Sigmoid colon (tissue), 7 donors: ENCODE measurements at places on chromosomes 4 and X. TPM values are rescaled to one million over a fixed set of nuclear protein-coding genes. Genes with fewer than 3 reads are reported as not detected.

DNA sequence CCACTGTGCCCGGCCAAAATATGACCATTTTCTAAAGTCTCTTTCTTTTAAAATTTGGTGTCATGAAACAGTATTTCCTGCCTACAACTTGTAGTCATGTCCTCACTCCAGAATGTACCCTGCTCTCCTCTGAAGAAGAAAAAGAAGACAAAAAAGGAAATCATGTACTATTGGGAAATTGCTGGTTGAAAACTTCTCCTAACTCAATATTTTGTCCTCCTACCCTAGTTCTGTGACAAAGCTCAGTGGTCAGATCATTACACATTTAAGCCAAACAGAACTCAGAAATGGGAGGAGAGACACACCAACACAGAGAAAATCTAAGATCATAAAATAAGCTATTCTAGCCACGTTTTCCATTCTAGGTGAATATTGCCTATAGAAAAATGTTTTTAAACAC lies 127.7 kb downstream of the IRF2 start:
- peak overlapping the region; percentile 73 for H3K27ac ChIP-seq
- H3K4me3 ChIP-seq, result no peak overlapping the region
- H3K4me1 ChIP-seq, result peaks cover 15% of the 10 kb centered on the region
- H3K36me3 ChIP-seq, result no peaks in the 10 kb centered on the region

CXorf49B gene
- not detected for total RNA-seq

GRCh38 chrX:153769865-153770600 lies 6.0 kb downstream of the PLXNB3 start:
- H3K4me1 ChIP-seq, result peaks cover 10% of the 10 kb centered on the region
- DNase-seq, result peak; percentile 63
- H3K4me3 ChIP-seq, result no peak overlapping the region

RIPPLY1 gene
- total RNA-seq, result not detected

DNA sequence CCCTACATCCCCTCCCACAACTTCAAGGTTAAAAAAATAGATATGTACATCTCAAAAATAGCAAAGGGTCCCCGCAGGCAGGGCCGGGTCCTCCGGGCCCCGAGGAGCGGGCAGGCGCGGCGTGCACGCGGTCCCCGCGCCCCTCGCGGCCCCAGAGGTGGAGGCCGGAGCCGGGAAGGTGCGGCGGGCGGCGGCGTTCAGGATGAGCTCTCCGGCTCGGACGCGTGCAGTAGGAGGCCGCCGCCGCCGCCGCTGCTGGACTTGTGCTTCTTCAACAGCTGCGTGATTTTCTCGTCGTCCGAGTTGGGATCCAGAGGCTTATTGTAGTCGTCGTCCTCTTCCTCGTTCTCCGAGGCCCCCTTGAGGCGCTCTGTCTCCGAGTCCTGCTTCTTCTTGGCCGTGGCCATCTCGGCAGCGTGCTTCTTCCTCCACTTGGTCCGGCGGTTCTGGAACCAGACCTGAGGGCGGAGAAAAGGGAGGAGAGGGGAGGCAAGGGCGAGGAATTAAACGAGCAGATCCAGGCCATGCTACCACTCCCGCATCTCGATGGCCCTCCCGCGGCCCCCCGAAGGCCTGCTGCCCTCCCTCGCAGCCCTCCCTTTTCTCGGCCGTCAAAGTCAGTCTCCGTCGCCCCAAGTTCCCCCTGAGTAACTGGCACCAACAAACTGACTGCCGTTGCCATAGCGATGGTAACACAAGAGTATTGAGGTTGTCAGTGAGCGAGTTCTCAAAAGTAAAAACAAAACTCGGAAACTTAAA lies 5.8 kb downstream of the NKX6-1 start:
- peaks cover 100% of the 10 kb centered on the region for H3K27me3 ChIP-seq
- DNase-seq, result no peak
- no peak overlapping the region for H3K27ac ChIP-seq

- no peak overlapping the region for H3K27ac ChIP-seq
- H3K36me3 ChIP-seq, result no peaks in the 10 kb centered on the region
- no peaks in the 10 kb centered on the region for H3K27me3 ChIP-seq
Measured at GRCh38 chrX:143304025-143304424, 213.2 kb downstream of the SPANXN3 start.

USP17L27 gene
- total RNA-seq, result not detected

NHSL2 gene
- total RNA-seq, result 10.3 TPM

DNA sequence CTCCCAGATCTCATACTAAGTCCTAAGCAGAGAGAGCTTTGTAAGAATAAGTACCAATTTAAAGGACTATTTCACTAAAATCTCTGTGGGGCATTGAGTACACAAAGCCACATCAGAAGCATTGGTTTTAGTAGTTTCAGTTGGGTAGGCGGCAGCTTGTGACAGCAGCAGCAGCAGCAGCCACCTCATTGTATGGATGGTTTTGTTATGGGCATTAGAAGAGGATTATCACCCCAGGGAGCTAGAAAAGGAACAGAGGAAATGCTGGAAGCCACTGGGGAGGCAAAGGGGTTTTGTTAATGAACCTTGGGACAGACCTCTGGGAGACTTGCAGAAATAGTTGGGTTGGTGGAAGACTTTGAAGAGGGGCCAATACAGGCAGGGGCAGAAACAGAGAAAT lies 93.9 kb upstream of the FRMPD3 start:
- no peaks in the 10 kb centered on the region for H3K4me1 ChIP-seq
- DNase-seq, result no peak
- no peaks in the 10 kb centered on the region for H3K36me3 ChIP-seq
- no peaks in the 10 kb centered on the region for H3K27me3 ChIP-seq
- H3K27ac ChIP-seq, result no peak overlapping the region

BEND2 gene
- not detected for total RNA-seq

GRCh38 chrX:112832481-112833095 lies 8.0 kb downstream of the AMOT start:
- no peak for DNase-seq
- no peaks in the 10 kb centered on the region for H3K36me3 ChIP-seq
- H3K27me3 ChIP-seq, result no peaks in the 10 kb centered on the region
- no peak overlapping the region for H3K4me3 ChIP-seq
- no peaks in the 10 kb centered on the region for H3K4me1 ChIP-seq
- H3K27ac ChIP-seq, result no peak overlapping the region

DNA sequence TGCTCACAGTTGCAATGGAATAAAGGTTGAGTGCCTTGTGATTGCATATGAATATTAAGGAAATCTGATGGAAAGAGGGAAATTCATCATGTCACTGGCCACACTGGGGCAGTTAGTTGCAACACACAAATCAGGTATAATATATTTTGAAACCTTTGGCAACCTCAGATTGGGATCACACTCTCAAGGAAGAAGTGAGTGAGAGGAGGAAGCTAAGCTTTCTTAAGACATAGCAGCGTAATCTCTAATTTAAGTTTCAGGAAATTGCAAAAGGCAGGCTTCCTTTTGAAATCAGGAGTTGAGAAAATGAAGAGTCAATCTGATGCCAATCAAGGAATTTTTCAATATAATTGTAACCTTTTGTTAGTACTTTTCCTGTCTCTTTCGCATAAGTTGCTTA lies 12.3 kb upstream of the CLTRN start:
- no peak for DNase-seq
- H3K27ac ChIP-seq, result no peak overlapping the region
- peaks cover 29% of the 10 kb centered on the region for H3K4me1 ChIP-seq
- H3K4me3 ChIP-seq, result peak overlapping the region; percentile 65

GRCh38 chrX:68666580-68666979 lies 19.1 kb downstream of the STARD8 start:
- H3K27ac ChIP-seq, result no peak overlapping the region
- H3K27me3 ChIP-seq, result no peaks in the 10 kb centered on the region
- H3K36me3 ChIP-seq, result no peaks in the 10 kb centered on the region
- H3K4me3 ChIP-seq, result no peak overlapping the region
- no peaks in the 10 kb centered on the region for H3K4me1 ChIP-seq

DNA sequence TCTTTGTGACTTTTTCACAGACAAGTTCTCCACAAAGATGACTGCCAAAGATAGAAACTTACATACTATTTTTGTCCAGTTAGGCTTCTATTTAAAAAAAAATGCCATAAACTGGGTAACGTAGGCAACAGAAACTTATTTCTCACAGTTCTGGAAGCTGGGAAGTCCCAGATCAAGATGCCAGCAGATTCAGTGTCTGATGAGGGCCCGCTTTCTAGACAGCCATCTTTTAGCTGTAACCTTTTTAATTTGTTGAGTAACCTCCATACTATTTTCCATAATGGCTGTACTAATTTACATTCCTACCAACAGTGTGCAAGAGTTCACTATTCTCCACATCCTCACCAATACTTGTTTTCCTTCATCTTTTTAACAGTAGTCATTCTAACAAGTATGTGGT lies 55.5 kb downstream of the ARHGEF38 start:
- no peak for DNase-seq
- no peaks in the 10 kb centered on the region for H3K27me3 ChIP-seq
- H3K36me3 ChIP-seq, result no peaks in the 10 kb centered on the region
- no peak overlapping the region for H3K4me3 ChIP-seq
- no peak overlapping the region for H3K27ac ChIP-seq
- no peaks in the 10 kb centered on the region for H3K4me1 ChIP-seq

DNA sequence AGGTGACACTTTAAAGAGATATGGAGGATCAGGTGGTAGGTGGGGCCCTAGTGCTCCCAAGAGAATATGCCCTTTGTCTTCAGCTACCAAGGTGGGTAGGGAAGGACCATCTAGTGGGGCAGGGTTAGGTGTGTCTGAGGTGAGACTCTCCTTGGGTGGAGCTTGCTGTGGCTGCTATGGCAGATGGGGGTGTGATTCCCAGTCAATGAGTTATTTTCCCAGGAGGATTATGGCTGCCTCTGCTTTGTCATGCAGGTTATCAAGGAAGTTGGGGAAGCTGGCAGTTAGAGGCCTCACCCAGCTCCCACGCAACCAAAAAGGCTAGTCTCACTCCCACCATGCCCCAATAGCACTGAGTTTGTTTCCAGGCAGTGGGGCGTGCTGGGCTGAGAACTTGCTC lies 18.0 kb upstream of the SPIN2A start:
- no peak overlapping the region for H3K4me3 ChIP-seq
- no peaks in the 10 kb centered on the region for H3K27me3 ChIP-seq
- no peak for DNase-seq
- no peak overlapping the region for H3K27ac ChIP-seq
- H3K4me1 ChIP-seq, result no peaks in the 10 kb centered on the region

CD40LG gene
- total RNA-seq, result 0.27 TPM

GRCh38 chrX:80663331-80663730 lies 146.3 kb downstream of the BRWD3 start:
- no peaks in the 10 kb centered on the region for H3K27me3 ChIP-seq
- no peaks in the 10 kb centered on the region for H3K36me3 ChIP-seq
- H3K4me1 ChIP-seq, result no peaks in the 10 kb centered on the region
- no peak overlapping the region for H3K27ac ChIP-seq
- H3K4me3 ChIP-seq, result no peak overlapping the region

SSX4 gene
- not detected for total RNA-seq

CXCL11 gene
- total RNA-seq, result not detected

DNA sequence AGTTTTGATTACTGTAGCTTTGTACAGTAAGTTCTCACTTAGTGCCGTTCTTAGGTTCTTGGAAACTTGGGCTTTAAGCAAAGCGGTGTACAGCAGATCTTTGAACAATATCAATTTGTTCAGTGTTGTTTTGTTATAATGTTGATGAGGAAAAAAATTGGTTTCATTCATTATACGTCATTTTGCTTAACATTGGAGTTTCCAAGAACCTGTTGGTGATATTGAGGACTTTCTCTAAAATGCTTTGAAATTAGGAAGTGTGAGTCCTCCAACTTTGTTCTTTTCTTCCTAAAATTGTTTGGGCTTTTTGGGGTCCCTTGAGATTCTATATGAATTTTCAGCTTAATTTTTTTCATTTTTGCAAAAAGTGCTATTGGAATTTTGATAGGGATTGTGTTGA lies 49.1 kb downstream of the STAG2 start:
- no peak for DNase-seq
- no peak overlapping the region for H3K27ac ChIP-seq
- H3K4me3 ChIP-seq, result no peak overlapping the region

DNA sequence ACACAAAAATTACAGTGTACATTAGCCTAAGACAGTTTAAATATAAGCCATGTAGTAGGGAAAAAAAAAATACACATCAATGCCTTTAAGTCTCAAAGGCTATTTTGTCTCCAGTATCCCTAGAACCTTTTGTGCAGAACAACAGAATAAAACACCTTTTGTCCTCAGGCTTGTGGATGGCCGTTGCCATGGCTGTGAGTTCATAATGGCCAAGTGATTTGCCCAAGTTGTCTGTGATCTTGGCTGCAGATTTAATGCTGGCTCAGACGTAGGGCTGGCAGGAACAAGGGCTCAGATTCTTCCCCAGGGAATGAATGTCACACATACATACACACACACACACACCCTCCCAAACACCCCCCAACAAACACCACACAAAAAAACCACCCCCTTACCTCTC lies 25.3 kb downstream of the GPM6B start:
- H3K27me3 ChIP-seq, result no peaks in the 10 kb centered on the region
- no peak overlapping the region for H3K4me3 ChIP-seq
- no peaks in the 10 kb centered on the region for H3K36me3 ChIP-seq
- no peak for DNase-seq
- peak overlapping the region; percentile 70 for H3K27ac ChIP-seq

DNA sequence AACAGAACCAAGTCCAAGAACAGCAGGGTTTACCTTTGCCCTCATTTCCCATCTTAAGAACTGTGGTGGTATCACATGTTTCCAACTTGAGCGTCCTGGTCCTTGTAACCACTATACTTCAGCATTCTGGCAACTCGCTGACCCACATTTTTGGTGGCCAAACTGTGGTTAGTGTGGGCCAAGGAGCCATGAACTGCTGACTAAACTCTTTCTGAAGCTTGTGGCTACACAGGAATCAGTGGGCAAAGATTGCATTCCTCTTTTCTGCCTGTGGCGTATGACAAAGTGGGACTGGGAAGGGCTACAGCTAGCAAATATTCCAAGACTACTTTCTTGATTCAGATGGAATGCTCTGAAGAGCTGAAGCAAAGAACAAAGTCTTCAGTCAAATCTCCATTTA lies 106.3 kb upstream of the MID1 start:
- no peak overlapping the region for H3K4me3 ChIP-seq
- H3K36me3 ChIP-seq, result no peaks in the 10 kb centered on the region
- no peaks in the 10 kb centered on the region for H3K4me1 ChIP-seq
- no peaks in the 10 kb centered on the region for H3K27me3 ChIP-seq
- H3K27ac ChIP-seq, result no peak overlapping the region

REPS2 gene
- 5.0 TPM for total RNA-seq

DNA sequence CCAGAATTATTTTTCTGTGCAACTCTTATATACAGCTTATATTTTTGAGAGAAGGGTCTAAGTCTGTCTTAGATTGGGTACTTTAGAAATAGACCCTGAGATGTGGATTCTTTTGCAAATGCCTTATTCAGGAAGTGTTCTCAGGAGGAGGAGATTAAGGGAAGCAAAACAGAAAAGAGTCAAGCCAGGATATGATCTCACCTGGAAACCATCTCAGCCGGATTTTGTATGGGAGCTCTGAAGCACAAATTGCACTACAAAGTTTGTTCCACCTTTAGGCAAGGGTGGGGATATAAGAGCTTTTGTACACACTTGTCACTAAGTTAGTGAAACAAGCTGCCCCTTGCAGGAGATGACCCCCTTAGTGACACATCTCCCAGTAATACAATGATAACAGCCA lies 121.2 kb upstream of the GRPR start:
- H3K4me1 ChIP-seq, result no peaks in the 10 kb centered on the region
- H3K4me3 ChIP-seq, result no peak overlapping the region
- H3K36me3 ChIP-seq, result no peaks in the 10 kb centered on the region
- H3K27ac ChIP-seq, result no peak overlapping the region
- no peak for DNase-seq

- no peak for DNase-seq
- no peak overlapping the region for H3K27ac ChIP-seq
- H3K4me3 ChIP-seq, result no peak overlapping the region
Measured at GRCh38 chr4:27318740-27319139, 458.1 kb downstream of the STIM2 start.
